ENCODE measurements at places on chromosomes 13 and 19. TPM values are rescaled to one million over a fixed set of nuclear protein-coding genes. Genes with fewer than 3 reads are reported as not detected.

GRCh38 chr13:26585136-26585535, 27.7 kb downstream of the WASF3 start:
- no peak for DNase-seq
- no peaks in the 10 kb centered on the region for H3K36me3 ChIP-seq
- H3K4me3 ChIP-seq: no peak overlapping the region
- H3K27me3 ChIP-seq: no peaks in the 10 kb centered on the region
- H3K4me1 ChIP-seq: no peaks in the 10 kb centered on the region

GRCh38 chr13:34086281-34086680, 268.3 kb downstream of the RFC3 start:
- no peak for DNase-seq
- H3K4me3 ChIP-seq: no peak overlapping the region
- no peak overlapping the region for H3K27ac ChIP-seq
- no peaks in the 10 kb centered on the region for H3K4me1 ChIP-seq
- H3K36me3 ChIP-seq: no peaks in the 10 kb centered on the region

DNA sequence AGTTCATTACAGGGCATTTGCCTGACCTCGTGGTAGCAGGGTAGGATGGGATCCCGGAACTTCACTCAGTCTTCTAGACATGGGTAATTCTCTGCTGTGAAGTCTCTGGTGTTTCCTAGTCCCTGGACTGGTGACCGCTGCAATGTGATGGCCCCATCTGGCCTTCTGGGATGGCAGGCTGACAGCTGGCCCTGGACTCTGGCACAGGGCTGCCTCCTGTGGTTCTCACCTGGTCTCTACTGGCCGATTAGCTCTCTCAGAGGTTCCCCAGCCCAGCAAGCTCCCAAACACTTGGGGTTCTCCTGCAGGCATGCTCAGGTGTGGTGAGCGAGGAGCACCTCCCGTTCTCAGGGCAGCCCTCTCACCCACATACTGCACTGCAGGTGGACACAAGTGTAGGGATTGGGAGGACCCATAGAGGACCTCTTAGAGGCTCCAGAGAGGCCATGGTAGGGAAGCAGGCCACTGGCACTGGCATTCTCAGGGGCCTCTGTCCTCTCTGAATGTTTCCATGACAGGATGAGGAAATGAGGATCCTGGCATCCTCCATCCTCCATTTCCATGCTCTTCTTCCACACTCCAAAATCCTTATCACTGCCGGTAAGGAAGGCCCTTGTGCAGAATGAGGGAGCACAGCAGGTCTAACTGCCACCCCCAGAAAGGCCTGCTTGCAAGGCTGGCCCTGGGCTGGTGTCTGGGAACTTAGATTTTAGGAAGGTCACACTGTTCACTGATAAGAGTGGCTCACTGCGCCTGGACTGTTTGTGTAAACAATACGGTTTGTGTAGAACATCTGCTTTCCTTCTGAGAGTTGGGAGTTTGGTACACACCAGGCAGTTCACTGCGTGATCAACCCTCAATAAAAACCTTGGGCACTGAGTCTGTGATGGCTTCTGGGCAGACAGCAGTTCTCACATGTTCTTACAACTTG, 31.5 kb upstream of the FARP1 start:
- DNase-seq: no peak
- H3K4me1 ChIP-seq: no peaks in the 10 kb centered on the region
- no peaks in the 10 kb centered on the region for H3K27me3 ChIP-seq
- no peaks in the 10 kb centered on the region for H3K36me3 ChIP-seq
- no peak overlapping the region for H3K27ac ChIP-seq

GRCh38 chr19:9989504-9989903, 20.8 kb downstream of the COL5A3 start:
- H3K27me3 ChIP-seq: no peaks in the 10 kb centered on the region
- H3K4me3 ChIP-seq: no peak overlapping the region
- H3K36me3 ChIP-seq: no peaks in the 10 kb centered on the region
- no peaks in the 10 kb centered on the region for H3K4me1 ChIP-seq

The MEIOSIN gene
- not detected for polyA plus RNA-seq

The IRGC gene
- not detected for polyA plus RNA-seq

The NANOS3 gene
- not detected for polyA plus RNA-seq

The URAD gene
- not detected for polyA plus RNA-seq
